ENCODE measurements at places on chromosomes 12 and 14.
A peak's percentile ranks its signal among the peaks of the same experiment; 100 is the strongest.

DNA sequence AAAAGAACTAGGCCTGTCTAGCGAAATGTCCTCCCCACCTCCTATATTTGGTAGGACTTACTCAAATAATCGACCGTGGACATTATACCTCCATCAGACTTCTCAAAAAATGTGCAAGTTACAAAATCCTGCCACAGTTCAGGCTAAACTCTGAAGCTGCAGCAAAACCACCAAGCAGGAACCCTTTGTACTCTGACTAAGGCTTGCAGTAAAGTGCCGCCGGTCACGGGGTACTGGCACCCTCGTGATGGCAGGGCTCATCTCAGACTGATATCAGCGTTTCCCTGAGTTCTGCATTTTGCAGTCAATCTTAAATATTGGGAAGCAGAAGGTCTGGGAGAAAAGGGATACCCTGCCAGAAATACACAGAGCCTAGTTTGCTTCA lies 17.1 kb downstream of the SLC11A2 start:
- peak; percentile 80 for DNase-seq

GRCh38 chr12:82407481-82407880 lies 49.2 kb downstream of the METTL25 start:
- DNase-seq = no peak

- no peak for DNase-seq
These were observed 381.0 kb downstream of the SNAPC1 start for GRCh38 chr14:62143245-62143644.

DNA sequence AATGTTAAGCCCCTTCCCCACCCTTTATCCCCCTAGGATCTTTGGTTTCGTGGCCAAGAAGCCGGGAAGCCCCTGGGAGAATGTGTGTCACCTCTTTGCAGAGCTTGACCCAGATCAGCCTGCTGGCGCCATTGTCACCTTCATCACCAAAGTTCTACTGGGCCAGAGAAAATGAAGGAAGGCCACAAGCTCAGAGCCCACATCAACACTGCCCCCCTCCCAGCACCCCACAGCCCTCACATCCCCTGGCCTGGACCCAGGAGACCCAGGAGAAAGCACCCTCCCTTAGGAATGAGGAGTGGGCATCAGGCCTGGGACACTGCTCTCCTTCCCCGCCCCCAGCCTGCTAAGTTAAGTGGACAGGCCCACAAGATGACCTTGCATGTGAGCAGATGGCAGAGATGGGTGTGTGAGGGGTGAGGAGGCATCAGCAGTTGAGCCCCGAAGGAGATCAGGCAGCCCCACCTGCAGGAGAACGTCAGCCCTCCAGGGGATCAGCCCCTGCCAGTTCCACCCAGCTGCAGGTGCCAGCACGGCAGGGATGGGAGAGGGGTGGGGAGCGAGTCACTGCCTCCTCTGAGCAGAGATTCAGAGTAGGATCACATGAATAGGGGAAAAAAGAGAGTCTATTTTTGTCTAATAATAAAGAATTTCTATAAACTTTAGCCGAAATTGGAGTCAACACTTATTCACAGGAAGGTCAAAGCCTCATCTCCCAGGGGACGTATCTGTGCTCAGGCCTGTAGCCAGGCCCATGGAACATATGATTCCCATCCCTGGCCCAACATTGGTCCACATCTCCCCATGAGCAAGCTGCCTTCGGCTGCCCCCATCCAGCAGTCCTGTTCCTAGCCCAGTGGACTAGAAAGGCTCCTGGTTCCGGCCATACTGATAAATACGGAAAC lies 14.1 kb downstream of the TNS2 start:
- DNase-seq = no peak

- DNase-seq = no peak
These were observed 1.8 kb upstream of the MED6 start for GRCh38 chr14:70602254-70602653.

DNA sequence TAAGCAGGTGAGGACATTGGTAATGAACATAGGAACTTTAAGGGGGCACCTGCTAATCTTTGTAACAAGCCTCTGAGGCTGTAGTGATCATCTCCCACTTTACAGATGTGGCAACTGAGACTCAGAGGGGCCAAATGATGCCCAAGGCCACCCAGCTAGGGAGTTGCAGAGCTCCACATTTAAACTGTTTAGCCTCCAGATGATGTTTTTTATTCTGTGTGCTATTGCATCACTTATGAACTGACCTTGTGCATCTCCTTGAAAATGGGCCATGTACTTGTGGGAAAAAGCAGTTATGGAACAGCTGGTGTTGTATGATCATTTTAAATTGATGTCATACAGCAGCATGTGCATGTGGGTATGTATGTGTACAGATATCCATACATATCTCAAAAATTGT lies 41.4 kb downstream of the TPCN1 start:
- no peak for DNase-seq

DNA sequence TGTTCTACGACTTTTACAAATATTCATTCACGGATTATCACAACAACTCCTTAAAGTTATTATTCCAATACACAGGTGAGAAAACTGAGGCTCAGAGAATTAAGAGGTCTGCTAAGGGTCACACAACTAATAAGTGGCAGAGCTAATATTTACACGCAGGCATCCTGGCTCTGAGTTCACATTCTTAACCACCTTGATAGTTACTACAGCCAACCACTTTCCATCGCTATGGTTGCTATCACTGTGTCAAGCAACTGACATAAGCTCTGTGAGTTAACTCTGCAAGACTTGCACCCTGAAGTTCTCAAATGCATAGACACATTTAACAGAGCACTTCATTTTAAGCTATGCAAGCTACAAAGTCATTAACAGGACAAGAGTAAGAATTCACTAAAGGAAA lies 3.7 kb downstream of the GLT8D2 start:
- no peak for DNase-seq

DNA sequence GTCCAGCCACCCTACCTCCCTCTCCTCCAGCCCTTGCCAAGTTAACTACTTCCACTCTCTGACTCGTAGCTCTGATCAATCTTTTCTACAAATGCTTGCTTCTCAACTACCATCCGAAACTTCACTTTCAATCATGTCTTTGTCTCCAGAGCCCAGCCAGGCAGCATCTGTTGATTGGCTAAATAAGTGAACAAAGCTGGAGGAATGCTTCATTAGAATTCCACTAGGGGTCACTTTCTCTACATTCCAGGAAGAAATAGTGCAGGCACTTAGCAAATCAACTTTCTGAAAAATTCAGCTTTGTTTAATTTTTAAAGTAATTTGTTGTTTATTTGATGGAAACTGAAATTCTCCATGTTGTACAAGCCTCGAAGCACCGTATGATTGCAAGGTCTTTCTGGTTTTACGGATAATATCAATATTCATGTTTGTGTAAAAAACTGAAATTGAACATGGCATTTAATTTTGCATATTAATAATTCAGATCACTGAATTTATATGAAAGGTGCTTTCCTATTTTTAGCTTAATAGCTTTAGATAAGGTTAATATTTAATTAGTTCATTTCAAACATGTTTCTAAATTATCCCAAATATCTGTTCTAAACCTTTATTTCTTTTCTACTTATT lies 32.4 kb upstream of the HELB start:
- DNase-seq = peak; percentile 55

GRCh38 chr12:64256166-64256800 lies 34.2 kb upstream of the KICS2 start:
- DNase-seq = peak; percentile 61

GRCh38 chr12:112728864-112729263 lies 62.7 kb upstream of the RPH3A start:
- no peak for DNase-seq

DNA sequence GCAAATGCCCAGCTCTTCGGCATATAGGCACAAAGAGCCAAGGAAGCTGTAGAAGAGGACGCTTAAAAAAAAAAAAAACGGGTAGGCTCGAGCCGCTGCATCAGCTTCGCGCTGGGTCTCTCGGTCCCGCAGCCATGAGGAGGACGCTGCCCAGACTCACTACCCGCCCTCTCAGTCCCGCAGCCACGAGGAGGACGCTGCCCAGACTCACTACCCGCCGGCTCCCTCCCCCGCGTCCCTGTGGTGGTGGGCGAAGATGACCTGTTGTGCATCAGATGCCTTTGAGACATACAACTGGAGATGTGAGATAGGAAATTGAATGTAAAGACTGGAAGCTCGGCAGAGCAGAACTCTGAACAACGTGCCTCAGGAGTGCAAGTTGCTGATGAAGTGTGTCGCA lies 11.4 kb upstream of the SPSB2 start:
- no peak for DNase-seq

DNA sequence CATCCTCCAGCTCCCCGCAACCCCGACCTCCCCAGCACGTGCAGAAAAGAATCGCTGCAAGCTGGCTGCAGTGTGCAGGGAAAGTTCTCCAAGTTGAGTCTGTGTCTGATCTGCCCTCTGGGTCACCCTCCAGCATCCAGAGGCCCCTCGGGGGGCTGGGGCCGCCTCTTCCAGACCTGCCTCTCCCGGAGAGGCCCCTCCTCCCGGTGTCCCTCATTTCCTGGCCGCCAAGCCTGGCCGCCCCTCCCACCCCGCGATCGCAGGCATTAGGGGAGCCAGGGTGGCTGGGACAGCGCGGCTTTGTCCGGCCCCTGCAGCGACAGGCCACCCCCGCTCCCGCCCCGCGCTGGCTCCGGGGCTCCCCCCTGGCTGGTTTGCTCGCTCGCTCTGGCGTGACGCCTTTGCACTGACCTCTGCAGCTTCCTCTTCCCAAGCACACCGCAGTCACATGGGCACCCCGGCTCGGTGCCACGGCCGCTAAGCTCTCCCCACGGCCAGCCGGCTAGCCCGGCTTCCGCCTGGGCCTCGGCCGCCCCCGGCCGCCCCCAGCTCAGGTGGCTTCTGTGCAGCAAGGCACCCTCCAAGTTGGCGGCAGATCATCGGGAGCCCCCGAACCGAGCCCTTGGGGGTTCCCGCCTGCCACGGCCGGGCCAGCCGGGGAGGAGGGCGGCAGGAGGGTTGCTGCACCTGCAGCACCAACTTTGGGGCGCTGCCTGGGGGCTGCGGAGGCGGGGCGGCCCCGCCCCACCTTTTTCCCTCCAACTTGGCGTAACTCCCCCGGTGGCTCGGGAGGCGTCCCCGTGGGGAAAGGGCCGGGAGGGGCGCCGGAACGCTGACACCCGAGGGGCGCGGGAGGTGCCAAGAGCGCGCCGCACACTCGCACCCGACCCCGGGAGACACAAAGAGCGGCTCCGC lies 43.7 kb downstream of the KDM2B start:
- no peak for DNase-seq

DNA sequence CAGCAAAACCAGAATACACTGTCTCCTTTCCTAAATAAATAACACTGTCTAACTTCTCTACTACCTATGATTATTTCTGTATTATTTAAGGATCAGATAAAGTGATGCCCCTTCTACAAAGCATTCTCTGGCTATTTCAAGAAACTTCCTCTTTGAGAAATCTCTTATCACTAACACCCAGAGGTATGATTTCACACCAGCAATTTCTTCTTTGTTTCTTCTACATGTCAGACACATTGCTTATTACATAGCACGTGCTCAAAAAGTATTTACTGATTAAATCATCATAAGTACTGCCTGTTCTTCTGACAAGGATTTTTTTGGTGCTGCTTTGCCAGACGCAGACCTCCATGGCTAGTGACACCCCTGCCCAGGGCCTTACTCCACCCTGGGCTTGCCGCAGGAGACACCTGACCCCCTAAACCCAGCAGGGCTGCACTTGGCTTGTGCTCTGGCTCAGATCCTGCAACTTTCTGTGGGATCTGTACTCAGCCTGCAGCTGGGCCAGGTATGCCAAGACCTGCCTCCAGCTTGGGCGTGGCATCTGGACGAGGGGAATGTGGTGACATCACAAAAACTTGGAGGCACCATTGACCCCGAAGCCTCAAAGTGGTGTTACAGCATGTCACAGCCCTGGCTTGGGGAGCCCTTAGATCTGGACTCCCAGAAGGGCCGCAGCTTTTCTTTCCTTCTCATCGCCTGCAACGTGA lies 15.4 kb upstream of the HIGD1C start:
- DNase-seq = peak; percentile 50

DNA sequence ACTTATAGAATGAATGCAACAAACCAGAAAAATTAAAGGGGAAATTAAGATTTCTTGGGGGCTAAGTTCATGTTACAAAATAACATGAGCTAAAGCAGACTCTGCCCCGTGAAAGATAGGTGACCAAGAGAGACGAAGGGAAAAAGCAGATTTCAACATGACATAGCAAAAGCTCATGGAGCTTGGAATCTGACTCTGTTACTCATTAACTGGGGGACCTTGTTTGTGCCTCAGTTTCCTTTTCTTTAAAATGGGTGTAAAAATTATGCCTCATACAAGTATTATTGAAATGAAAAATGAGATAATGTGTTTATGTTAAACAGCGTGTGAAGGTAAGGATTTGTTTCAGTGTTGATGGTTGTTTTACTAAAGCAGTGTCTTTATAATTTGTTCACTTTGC lies 11.5 kb downstream of the BICDL1 start:
- no peak for DNase-seq

GRCh38 chr14:92248696-92249095 lies 74.3 kb upstream of the SLC24A4 start:
- no peak for DNase-seq

- DNase-seq = peak; percentile 83
These were observed 29.4 kb upstream of the BCL7A start for GRCh38 chr12:121992059-121992879.

DNA sequence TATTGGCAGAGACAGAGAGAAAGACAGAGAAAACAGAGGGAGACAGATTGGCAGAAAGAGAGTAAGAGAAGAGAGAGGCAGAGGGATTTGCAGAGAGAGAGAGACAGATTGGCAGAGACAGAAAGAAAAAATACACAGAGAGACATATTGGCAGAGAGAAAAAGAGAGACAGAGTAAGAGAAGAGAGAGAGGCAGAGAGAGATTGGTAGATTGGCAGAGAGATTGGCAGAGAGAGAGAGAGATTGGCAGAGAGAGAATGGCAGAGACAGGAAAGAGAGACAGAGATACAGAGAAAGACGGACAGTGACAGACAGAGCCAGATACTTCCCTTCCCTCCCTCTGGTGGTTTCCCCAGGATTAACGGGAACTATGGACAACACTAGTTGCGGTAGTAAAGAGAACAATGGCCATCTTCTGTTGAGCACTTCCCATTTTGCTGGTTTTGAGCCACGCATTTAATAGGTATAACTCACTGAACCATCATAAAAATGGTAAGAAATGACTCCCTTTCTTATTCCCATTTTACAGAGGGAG lies 2.6 kb upstream of the NOS1 start:
- no peak for DNase-seq

GRCh38 chr12:50442178-50442908 lies 41.7 kb downstream of the LARP4 start:
- no peak for DNase-seq

DNA sequence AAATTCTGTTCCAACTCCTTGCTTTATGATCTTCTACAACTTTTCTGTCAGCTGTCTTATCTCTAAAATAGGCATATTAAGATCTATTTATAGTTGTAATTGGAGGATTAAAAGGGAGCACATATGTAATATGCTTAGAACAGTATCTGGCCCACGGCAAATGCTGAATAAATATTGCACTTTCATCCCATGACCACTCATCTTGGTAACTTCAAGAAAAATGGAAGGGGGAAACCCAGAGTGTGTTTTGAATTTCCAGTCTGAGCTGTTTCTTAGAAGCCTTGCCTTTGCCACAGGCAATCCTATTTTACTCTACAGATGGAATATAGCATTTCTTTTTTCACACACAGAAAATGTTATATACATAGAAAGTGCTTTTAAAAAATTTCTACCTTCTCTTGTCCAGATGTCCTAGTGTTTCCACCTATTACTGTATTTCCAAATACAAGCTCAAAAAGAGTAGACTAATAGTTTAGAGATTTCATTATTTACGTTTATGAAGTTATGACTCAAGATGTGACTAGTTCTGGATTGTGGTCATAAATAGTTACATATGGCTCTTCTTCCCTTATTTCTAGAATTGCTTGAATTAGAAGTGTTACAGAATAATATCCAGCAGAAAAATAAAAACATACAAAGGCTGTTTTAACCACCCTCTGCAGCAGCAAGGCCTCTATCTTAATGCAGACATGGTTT lies 6.2 kb upstream of the STXBP6 start:
- no peak for DNase-seq

- no peak for DNase-seq
These were observed 14.8 kb upstream of the FAM222A start for GRCh38 chr12:109698820-109699219.
